T1000 (cell line): ENCODE measurements at places on chromosomes 3 and 15.

DNA sequence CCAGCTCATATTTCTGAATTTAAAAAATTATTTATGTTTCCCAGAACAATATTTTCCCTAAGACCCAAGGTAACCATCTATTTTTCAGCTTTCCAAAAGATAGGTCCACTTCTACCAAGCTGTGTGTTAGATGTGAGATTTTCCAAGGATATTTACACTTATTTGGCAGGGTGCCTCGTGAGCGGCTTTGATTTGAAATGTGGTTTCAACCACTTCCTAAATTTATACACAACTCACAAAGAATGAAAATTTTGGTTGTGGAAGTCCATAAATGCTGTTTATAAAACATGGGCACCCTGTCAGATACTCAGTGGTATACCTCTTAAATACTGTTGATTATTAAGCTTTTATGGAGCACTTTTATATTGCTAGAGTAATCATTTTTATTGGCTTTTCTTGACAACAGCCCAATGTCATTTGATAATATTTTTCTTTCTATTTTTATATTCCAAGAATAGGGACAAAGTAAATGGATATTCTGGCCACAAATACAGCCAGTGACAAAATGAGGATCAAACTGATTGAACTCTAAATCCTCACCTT is 57.6 kb downstream of the GAP43 start:
- no peak for DNase-seq

DNA sequence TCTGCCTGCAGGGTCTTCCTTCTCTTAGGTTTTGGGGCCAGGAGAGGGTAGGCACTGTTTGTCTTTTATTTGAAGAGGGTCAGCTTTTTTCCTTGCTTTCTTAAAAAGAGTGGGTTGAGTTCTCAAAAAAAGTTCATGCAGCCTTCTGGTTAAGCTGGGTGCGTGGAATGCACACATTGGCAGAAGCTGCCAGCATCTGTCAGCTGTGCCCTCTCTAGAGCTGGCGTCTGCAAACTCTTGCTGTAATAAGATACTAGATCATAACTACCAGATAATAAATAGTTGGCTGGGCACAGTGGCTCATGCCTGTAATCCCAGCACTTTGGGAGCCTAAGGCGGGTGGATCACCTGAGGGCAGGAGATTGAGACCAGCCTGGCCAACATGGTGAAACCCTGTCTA is 373.4 kb downstream of the OCA2 start:
- DNase-seq, result no peak

DNA sequence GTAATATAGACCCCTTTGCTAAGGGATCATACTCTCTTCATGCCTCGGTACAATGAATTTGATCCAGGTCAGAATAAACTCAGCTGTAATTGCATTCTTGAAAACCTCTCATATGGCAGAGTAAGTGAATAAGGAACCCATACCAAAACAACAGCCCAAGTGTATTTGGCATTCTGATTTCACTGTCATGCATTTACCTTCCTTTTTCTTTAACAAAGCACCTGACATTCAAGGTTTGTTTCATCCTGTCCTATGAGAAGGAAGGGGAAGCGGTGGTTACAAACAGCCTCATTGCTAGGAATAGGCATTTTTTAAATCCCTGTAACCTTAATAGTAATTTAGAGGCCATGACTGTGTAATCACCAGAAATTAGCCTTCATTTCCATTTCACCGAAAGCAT is 97.1 kb downstream of the LSAMP start:
- DNase-seq, result no peak

DNA sequence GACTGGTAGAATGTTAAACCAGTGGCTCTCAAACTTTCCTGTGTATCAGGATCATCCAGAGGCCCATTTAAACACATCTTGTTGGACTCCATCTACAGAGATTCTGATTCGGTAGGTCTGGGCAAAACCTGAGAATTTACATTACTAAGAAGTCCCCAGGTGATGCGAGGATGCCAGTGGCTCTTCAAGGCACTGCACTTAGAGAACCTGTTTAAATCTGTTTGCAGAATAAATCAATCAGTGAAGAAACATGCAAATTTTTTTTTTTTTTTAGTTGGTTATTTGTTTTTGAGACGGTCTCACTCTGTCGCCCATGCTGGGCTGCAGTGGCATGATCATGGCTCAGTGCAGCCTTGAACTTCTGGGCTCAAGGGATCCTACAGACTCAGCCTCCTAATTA is 117.7 kb upstream of the WNT5A start:
- no peak for DNase-seq
